Retina (tissue), 1 donor: ENCODE measurements at places on chromosomes 5 and 9.

GRCh38 chr9:28289746-28290145 lies 716.5 kb upstream of the C9orf72 start:
- DNase-seq = no peak

- DNase-seq = no peak
Measured at GRCh38 chr9:6218099-6218502, 2.5 kb downstream of the IL33 start.

DNA sequence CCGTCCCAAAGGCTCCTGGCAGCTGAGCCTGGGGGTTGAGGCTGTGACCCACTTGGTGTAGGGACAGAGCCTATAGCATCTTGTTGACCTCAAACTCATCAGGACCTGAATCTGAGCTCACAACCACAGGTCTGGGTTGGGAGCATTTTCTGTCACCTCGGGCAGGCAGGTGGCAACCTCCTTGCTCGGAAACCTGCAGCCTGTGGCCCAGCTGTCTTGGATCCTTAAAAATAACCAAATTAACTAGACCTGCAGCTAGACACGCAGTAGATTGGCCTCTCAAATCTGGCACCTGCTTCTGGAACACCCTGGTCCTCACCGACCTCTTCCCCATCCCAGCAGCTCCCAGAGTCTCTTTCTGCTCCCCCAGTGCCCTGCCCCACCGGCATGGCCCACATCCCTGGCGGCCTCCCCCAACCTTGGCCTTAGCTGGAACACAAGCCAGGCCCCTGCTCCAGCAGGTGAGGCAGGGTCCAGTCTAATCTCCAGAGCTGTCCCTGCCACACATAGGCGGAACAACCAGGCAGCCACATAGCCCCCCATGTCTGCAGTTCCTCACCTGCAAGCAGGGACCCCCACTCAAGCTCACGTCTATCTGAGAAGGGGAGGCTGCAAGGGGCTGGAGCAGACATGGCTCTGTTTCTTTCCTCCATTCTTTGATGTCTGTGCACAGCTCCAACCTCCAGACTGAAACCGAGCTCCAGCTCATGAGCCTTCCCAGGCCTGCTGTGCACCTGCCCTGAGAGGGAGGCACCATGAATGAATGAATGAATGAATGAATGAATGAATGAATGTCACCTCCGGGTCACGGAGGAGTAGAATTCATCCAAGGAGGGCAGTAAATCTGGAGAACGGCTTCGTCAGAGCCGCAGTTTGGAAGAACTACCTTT lies 28.3 kb downstream of the PAEP start:
- DNase-seq = no peak

DNA sequence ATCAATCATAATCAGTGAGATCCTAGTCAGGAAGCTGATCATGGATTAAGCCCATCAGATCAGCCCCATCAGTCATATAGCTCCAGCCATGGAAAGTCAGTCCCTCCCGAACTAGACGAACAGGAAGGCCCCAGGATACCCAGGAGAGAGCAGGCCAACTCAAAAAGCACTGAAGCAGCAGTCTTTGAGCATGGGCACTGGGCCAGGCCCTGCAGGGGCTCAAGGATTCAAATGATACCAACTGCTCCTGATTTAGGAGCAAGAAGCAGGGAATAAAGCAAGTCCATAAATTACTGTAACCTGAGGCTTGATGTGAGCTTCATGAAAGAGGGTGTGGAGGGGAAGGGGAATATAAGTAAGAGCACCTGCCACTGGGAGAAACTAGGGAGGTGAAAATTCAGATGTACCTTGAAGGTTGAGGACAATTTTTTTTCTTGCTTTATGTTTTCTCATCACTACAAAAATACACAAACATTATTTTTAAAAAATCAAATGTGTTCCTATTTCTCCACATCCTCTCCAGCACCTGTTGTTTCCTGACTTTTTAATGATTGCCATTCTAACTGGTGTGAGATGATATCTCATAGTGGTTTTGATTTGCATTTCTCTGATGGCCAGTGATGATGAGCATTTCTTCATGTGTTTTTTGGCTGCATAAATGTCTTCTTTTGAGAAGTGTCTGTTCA lies 115.2 kb downstream of the SIL1 start:
- DNase-seq = no peak

DNA sequence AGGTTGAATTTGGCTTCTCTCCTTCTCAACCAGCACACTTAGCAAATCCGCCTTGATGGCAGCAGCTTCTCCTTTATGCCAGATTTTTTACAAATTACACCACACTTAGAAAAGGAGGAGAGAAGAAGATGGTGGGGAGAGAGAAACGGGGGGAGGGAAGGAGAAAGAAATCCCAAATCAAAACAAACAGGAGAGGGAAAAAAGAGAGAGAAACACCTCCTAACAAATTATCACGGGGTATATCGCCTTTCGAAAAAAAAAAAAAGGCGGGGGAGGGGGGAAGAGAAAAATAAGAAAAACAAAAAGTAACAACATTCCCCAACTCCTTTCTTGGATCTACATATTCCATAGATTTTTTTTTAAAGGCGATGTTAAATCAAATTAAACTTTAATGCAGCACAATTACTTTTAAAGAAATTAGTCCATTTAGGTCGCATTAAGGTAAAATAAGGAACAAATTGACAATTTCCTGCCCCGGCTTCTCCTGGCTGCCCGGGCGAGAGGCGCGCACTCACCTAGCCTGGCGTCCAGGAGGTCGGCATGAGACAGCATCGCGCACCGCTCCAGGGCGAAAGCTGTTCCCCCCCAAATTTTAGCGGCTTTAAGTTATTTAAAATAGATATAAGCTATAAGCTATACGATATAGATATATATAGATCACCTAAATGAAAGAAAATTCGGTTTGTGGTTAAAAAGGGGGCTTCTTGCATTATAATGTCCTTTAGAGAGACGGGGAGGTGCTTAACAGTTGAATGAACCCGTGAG lies at the start of gene OTP:
Gene OTP (minus strand): TSS at position 716 of the 765 bp plus-strand sequence. CDS start 164 bp downstream, at position 552.
- DNase-seq = peak; percentile 33

GRCh38 chr9:101093620-101094019 lies 65.1 kb downstream of the PLPPR1 start:
- DNase-seq = no peak

- peak; percentile 77 for DNase-seq
Measured at GRCh38 chr9:113587471-113588031, 124.0 kb downstream of the RGS3 start.

DNA sequence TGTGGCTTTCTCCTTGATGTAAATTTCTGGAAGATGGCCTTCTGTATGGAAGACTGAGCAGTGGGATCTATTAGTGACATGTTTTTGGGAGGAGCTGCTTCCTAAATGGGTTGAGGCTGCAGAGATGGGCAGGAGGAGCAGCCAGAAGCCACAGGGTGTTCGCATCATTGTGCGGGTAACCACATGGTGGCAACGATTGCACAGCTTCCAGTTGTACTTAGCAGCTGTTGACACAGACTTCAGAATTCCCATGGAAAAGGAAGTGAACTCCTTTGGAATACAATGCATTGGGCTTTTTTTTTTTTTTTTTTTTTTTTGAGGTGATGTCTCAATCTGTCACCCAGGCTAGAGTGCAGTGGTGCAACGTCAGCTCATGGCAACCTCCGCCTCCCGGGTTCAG lies 297.3 kb downstream of the NR3C1 start:
- no peak for DNase-seq

DNA sequence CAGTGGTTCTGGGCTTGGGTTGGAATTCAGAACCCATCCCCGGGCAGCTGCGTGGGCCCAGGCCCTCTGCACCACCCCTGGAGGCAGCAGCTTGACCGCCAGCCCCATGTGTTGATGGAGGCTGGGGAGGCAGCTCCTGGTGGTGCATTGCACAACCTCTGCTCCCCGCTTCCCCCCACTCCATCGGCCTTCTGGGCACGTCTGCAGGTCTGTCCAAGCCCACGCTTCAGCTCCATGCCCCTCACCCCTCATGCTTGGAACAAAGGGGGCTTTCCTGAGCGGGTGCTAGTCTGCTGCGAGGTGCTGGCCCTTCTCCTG lies 1.4 kb downstream of the NCS1 start:
- no peak for DNase-seq

- DNase-seq = no peak
Measured at GRCh38 chr5:30839956-30840355, 353.5 kb upstream of the CDH6 start.

DNA sequence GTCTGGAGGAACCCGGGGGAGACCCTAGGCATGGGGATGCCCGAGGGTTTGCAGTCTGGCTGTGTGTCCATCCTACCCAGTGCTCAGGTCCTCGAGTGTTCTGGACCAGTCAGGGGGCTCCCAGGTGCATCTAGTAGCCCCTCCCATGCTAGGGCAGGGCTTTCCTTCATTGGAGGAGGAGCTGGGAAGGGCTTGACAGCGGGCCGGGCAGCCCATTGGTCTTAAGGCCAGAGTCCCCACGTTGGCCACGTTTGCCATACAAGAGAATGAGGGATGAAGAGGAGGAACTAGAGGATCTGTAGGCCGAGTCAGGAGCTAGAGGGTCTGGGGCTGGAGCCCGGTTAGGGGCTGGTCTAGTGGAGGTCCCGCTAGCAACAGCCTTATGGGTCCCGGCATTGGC lies 37.3 kb upstream of the CTSV start:
- no peak for DNase-seq

GRCh38 chr5:150619359-150620230 lies 20.9 kb upstream of the SYNPO start:
- no peak for DNase-seq

DNA sequence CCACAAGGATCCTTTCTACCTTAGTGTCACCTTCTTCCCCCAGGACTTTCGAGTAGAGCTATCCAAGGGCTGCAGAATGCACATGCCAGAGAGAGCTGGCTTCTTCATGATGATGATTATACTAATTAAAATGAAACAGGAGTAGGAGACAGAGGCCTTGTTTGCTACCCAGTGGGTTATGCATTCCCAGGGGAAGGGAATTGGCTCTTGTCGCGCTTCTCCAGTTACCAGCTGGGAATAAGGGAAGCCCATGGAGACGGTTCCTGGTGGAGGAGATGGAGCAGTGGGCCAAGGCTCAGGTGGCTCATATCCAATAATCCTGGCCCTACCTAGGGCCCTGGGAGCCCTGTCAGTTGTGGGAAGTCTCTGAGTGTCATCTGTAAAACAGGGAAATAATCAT lies 65.1 kb downstream of the WWC1 start:
- DNase-seq = no peak

DNA sequence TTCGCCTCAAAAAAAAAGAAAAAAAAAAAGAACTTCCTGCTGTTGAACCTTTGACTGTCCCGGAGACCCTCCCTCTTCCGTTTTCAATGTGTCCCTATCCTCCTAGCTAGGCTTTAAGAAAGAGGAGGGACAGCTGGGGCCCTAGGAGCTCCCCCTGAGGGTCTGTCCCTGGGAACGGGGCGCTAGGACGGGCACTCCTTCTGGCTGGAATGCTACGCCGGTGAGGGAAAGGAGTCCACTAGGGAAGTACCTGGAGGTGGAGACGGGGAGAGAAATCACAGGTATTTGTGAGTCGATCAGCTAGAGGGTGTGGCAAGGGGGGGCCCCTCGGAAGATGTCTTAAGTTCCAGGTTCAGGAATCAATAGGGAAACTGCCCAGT lies 4.6 kb downstream of the SIT1 start:
- no peak for DNase-seq

DNA sequence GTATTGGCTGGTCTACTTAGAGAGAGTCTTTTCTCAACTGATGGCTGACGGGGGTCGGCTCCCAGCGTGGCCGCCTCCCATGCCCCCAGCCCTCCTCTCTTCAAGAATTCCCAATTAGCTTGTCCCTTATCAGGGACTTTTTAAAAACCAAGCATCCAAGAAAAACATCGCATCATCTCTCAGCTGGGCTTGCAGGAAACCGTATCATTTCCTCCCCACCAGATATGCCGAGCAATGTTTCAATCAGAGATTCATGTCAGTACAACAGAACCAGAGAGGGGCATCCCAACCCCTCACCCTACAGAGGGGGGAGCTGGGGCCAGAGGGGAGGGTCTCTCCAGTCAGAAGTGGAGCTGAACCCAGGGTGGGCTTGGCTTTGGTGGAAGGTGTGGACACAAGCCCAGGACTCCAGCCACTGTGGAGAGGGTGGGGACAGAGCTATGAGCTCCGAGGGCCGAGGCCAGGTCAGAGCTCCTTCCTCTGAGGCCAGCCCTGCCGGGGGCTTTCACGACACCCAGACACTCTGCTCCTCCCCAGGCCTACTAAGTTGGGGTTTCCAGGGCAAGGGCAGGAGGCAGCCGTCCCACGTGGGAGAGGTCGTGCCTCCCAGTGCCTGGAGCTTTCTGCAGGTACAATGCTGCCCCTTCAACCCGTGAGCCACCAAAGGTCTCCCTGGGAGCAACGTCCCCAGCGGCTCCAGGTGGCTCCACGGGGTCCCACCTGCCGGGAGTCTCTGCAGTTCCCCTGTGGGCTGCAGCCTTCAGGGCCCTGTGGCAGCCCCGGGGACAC lies 39.0 kb upstream of the TMEM250 start:
- no peak for DNase-seq

- DNase-seq = no peak
Measured at GRCh38 chr5:169904059-169904458, 76.2 kb downstream of the INSYN2B start.

GRCh38 chr9:121498487-121499176 lies 1.0 kb downstream of the GGTA1 start:
- peak; percentile 64 for DNase-seq

GRCh38 chr5:130092991-130093390 lies 188.7 kb downstream of the CHSY3 start:
- no peak for DNase-seq

DNA sequence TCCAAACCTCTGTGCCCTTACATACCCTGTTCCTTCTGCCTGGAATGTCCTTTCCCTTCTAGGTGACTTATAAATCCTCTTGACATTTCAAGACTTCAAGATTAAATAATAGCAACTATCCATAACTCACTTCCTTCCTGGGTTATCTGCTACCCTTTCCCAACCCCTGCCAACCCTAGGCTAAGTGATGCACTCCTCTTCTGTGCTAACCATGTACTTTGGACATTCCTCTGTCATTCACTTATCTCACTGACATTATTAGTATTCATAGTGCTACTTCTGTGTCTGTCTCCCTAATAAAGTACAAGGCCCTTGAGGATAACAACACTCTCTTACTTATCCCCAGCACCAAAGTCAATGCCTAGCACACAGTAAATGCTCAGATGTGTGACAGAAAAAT lies 307.1 kb downstream of the ENC1 start:
- no peak for DNase-seq

GRCh38 chr5:176144508-176144907 lies 93.7 kb upstream of the SIMC1 start:
- DNase-seq = no peak

- DNase-seq = peak; percentile 6
Measured at GRCh38 chr5:1830571-1831228, 29.5 kb downstream of the NDUFS6 start.

DNA sequence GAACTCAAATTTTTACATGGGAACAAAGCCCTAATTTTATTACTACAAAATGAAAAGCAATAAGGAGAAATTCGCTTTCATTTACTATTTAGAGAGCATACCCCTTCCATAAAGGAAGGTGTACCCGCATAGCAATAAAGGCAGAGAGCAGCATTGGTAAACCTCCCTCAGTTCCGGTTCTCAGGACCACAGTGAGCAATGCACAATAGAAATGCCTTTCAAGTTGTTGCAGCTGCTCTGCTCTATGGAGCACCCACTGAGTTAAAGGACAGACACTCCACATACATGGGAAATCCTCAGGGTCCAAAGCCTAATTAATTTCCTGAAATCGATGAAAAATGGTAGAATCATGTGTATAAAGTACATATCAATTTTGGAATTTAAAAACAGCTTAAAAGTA lies 89.9 kb upstream of the MPDZ start:
- peak; percentile 7 for DNase-seq
